ENCODE measurements at places on chromosomes 16 and 17.
A peak's percentile ranks its signal among the peaks of the same experiment; 100 is the strongest.

- no peak for DNase-seq
Measured at GRCh38 chr16:59052231-59052630, 318.1 kb upstream of the GOT2 start.

DNA sequence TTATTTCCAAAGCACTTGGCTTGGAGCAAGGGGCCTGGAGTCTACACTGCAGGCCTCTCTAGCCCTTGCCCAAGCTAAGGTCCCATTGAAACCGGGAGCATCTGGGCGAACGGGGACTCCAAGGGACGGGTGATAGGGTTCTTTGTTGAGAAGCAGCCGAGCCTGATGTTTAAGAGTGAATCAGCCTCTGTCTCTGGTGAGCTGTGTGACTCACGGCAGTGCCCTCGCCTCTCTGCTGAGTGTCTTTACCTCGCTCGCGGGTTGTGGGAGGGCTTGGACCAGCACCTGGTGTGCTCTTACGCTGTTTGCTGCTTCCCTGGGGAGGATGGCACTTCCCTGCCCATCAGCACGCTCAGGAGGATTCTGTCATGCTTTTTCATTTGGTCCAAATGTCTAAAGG, 1.3 kb downstream of the HGS start:
- DNase-seq = peak; percentile 83

DNA sequence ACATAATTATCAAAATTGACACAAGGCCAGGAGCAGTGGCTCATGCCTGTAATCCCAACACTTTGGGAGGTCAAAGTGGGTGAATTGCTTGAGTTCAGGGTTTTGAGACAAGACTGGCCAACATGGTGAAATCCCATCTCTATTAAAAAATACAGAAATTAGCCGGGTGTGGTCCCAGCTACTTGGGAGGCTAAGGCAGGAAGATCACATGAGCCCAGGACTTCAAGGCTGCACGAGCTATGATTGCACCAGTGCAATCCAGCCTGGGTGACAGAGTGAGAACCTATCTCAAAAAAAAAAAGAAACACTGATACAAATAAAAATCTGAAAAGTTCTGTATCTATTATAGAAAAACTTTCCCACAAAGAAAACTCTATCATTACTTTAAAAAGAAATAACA, 15.5 kb downstream of the MYH10 start:
- no peak for DNase-seq

DNA sequence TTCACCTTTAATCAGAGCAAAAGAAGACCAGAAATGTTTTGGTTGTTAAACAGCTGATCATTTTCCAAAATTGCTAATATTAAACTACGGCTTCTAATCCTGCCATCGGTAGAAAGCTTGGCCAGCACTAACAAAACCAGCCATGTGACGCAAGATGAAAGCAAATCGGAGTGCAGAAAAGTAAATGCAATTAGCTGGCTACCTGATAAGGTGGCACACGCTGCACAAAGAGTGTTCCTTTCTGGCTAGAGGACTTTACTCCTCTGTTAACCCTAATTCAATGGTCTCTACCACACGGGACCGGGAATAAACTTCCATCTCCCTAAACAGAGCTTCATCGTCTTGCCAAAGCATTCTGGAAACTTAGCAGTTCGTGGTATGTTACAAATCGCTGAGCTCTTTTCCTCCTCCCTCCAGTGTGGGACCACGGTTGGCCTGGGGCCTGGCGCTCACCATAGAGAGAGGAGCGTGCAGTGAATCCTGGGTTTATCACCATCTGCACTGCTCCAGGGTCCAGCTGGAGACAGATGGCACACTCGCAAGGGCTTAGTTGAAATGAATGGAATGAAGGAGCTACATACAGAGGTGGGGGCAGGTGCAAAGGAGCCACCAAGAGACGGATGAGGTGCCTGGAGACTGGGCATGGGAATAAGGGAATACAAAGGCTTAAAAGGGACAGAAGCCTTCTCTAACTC, 10.1 kb upstream of the COG1 start:
- no peak for DNase-seq

- no peak for DNase-seq
Measured at GRCh38 chr16:10541366-10541765, 39.0 kb downstream of the EMP2 start.

DNA sequence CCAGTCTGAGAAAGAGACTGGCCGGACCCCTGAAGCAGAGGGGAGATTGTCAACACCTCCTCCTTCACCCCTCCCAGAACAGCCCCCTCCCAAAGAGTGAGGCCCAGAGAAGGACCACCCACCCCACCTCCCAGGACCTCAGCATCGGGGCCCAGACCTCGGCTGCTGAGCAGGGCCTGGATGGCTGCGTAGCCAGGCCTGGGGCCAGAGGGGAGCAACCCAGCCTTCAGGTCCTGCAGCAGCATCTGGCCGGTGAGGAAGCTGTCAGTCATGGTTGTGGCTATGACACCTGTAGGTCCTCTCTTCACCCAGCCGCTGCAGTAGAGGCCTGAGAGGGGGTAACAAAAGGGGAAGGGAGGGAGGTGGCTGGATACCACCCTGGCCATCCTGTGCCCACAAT, 3.2 kb upstream of the GRIN2C start:
- DNase-seq = no peak

- DNase-seq = no peak
Measured at GRCh38 chr17:73437826-73438225, 126.0 kb upstream of the CDC42EP4 start.
